ENCODE measurements at places on chromosomes 11 and 22. TPM values are rescaled to one million over a fixed set of nuclear protein-coding genes. Genes with fewer than 3 reads are reported as not detected.

The HORMAD2 gene
- total RNA-seq = 0.25 TPM

The MUC5AC gene
- total RNA-seq = 0.25 TPM

The ARCN1 gene
- 134 TPM for total RNA-seq

The TEX12 gene
- total RNA-seq = not detected

The PAAF1 gene
- total RNA-seq = 16.5 TPM

The ROM1 gene
- 13.6 TPM for total RNA-seq

The C11orf58 gene
- total RNA-seq = 288 TPM

The OR52E4 gene
- 0.39 TPM for total RNA-seq

The GLYATL1 gene
- total RNA-seq = 0.70 TPM

The TEAD1 gene
- total RNA-seq = 125 TPM

The DCPS gene
- 12.6 TPM for total RNA-seq

The LRRC4C gene
- total RNA-seq = 13.8 TPM

The PHOX2A gene
- total RNA-seq = 0.87 TPM

The SAA4 gene
- not detected for total RNA-seq

The KDM4E gene
- total RNA-seq = 0.50 TPM

The EHBP1L1 gene
- 1.6 TPM for total RNA-seq

The CLMP gene
- 2.2 TPM for total RNA-seq

The KIF18A gene
- total RNA-seq = 12.5 TPM

The DAGLA gene
- total RNA-seq = 2.2 TPM

The OR51B4 gene
- not detected for total RNA-seq

The PACSIN3 gene
- 76.6 TPM for total RNA-seq

The FGF3 gene
- not detected for total RNA-seq

The RTCB gene
- total RNA-seq = 124 TPM

The LUZP2 gene
- total RNA-seq = 12.6 TPM

The DEPDC7 gene
- total RNA-seq = 2.0 TPM

The NRIP3 gene
- 8.5 TPM for total RNA-seq

The APOL3 gene
- 5.1 TPM for total RNA-seq

The ANO9 gene
- not detected for total RNA-seq

The MPST gene
- total RNA-seq = 31.9 TPM

The PATE4 gene
- total RNA-seq = 0.46 TPM

The HTR3B gene
- total RNA-seq = not detected

The OR10D3 gene
- 0.06 TPM for total RNA-seq

The CUL5 gene
- 26.1 TPM for total RNA-seq

The OR6A2 gene
- 1.0 TPM for total RNA-seq

The C11orf42 gene
- total RNA-seq = 1.3 TPM

The CNTN5 gene
- total RNA-seq = 3.3 TPM

The GPHA2 gene
- total RNA-seq = 0.36 TPM

The HEPN1 gene
- 16.2 TPM for total RNA-seq

The OR51B2 gene
- 0.43 TPM for total RNA-seq

The GALNT18 gene
- total RNA-seq = 12.0 TPM

The DLG2 gene
- 8.9 TPM for total RNA-seq

The POU2AF2 gene
- total RNA-seq = 1.4 TPM

The ALDH3B1 gene
- 8.3 TPM for total RNA-seq

The FAM83F gene
- total RNA-seq = not detected

The GDPD5 gene
- total RNA-seq = 4.6 TPM

The MRGPRF gene
- 0.13 TPM for total RNA-seq

The B3GAT1 gene
- 23.0 TPM for total RNA-seq

The FADS2 gene
- total RNA-seq = 154 TPM

The HEPHL1 gene
- not detected for total RNA-seq

The RIC8A gene
- 72.5 TPM for total RNA-seq
